ENCODE measurements at places on chromosomes 5 and 9.
A peak's percentile ranks its signal among the peaks of the same experiment; 100 is the strongest.

DNA sequence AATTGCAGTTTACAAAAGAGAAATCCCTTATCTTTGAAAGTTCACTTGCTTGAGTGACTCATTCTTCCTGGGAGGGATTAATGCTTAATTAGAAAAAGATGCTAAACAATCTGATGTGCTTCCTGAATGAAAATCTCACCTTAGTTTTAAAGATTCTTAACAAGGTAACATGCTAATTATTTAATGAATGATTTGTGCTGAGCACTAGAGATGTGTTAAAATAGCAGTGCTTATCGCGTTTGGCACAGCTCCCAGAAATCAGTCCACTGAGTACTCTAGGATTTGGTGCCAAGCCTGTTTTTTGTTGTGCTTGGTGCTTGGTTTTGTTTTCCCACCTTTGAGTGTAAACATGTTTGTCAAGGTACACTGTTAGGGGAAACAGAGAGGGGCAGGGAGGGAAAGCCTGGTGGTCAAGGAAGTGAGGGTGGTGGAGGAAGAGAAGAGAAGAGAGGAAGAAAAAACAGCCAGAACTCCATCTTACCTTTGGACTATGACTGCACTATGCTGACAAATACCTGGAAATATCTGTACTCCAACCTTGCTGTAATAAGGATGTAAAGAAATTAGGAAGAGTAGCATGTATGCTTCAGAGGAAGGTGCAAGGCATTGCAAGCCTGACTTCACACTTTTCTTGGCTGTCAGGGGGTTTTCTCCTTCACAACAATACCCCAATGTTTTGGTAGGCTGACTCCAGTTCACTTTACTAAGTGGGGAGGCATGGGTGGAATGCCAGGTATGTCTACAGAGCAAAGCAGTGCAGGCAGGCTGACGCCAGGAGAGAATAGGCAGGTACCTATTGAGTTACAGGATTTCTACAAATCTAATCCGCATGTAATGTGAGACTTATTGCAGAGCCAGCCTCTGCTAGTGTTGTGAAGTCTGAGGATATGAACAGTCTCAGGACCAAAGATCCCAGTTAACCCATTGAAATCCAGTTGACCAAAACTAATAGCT is 157.2 kb upstream of the ISL1 start:
- no peak for DNase-seq

- no peak for DNase-seq
Measured at GRCh38 chr5:151449839-151450238, 2.4 kb downstream of the SLC36A1 start.

DNA sequence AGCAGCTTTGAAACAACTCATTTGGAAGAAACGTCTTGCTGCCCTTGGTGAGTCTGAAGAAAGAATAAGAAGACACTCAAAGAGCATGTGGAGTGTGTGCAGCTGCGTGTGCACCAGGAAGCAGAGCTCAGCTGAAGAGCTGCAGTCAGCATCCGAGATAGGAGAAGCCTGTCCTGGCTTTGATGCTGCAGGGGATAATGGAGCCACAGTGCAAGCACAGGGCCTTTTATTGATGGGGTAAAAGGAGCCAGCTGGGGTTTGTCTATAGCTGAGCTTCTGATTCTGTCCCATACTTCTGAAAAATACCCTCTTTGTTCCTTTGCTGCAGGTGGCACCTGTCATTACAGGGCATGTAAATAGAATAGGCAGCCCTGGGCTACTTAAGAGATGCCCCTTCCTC is 375.7 kb upstream of the ZNF462 start:
- no peak for DNase-seq

GRCh38 chr5:149224282-149224681 is 47.4 kb upstream of the AFAP1L1 start:
- DNase-seq = no peak

- no peak for DNase-seq
Measured at GRCh38 chr5:94807985-94808384, 189.5 kb downstream of the SLF1 start.

DNA sequence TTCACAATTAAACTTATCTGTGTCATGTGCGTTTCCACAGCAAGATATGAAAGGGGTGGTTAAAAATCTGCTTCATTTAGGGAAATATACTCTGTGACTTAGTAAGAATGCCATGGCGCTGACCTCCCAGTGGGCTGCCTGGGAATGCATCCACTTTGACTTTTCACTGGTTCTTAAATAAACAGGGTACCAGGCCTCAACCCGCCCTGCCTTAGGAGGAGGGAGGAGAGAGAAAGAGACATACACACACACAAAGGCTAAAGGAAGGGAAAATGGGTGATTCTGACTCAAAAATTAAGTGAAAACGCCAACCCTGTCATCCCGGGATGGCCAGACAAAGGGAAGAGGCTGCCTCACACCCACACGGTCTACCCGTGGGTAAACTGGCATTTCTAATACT is 122.1 kb downstream of the EBF1 start:
- no peak for DNase-seq

DNA sequence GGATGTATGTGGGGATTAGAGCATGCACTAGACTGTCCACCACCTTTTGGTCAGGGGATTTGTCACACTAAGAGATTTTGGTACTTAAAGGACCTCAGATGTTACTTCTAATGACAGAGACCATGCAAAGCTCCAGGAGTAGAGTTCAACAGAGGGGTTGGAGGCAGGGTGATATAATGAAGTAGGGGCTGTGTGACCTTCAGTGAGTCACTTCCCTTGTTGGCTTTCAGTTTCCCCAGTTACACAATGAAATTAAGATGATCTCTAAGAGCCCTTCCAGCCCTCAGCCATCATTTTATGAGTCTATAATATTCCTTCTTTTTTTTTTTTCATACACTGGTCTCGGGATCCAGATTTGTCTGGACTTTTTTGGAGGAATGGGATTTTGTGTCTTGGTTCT is 26.8 kb downstream of the GLRA1 start:
- DNase-seq = no peak

DNA sequence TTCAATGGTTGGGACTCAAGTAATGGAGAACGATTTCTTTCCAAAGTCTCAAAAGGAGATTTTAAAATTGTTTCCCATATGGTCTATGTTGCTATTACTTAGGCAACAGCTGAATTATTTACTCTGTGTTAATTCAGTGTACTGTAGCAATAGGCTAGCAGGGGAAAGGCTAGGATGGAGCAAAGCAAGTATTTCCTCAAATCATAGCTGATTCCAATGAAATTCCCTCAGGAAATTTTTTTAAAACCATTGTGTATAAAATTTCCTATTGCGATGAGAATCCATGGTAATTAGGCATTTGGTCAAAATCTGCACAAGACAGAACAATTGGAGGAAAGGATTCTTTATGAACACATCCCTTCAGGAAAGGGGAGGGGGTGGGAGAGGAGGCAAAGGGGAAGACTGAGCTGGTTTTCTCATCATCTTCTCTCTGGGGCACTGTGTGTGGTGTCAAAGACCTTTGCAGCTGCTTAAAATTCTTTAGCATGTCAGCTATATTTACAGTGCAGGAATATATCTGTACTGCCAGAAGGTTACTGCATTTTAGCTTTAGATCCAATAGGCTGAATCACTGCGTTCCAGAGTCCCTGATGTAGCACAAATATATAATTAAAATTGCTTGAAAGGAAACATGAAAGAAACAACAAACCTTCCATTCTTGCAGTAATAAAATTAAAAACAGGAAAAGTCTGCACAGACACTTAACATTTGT is 95.3 kb downstream of the ZNF608 start:
- DNase-seq = no peak

- DNase-seq = peak; percentile 87
Measured at GRCh38 chr5:172868924-172869591, 35.0 kb downstream of the ERGIC1 start.

- DNase-seq = no peak
Measured at GRCh38 chr9:120926397-120926928, at the start of gene TRAF1. Gene TRAF1 (minus strand): TSS chr9:120926796. CDS start chr9:120926075, 721 bp downstream.

DNA sequence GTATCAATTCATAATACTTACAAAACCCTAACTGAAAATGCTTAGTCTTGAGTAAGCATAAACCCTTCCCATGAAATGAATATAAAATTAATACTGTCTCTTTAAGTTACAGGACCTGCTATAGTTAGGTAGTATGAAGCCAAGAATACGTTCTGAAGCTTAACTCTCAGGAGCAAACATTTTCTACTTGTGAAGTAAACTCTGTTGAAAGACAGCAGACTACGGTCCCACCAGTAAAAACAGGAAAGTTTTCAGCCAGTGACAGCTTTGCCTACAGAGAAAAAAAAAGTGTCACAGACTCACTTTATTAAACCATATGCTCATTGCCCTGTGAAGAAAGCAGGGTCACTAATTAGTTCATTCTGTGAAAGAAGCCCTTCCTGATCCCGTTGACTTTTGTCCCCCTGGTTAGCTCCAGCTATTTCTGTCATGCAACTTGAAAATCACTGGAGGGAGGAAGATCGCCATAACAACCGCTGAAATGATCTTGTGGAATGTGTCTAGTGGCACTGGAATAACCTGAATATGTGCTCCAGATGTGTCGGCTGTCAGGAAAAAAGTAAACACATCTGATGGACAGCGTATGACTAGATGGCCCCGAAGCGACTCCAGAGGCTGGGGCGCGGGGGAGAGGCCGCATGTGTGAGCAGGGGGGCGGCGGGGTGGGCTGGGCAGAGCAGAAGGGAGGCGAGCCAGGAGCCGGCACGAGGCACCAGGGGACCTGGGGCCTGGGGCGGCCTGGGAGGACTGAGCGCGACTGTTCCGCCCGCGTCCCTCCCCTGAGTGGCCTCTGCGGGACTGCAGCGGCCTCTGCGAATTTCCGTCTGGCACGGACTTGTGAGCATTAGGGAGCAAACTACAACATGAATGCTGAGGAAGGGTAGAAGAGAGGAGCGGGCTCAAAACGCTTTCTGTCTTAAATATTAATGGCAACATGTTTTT is 41.9 kb downstream of the BNC2 start:
- DNase-seq = peak; percentile 47

- no peak for DNase-seq
Measured at GRCh38 chr5:117701062-117701461, 1126.4 kb upstream of the SEMA6A start.

DNA sequence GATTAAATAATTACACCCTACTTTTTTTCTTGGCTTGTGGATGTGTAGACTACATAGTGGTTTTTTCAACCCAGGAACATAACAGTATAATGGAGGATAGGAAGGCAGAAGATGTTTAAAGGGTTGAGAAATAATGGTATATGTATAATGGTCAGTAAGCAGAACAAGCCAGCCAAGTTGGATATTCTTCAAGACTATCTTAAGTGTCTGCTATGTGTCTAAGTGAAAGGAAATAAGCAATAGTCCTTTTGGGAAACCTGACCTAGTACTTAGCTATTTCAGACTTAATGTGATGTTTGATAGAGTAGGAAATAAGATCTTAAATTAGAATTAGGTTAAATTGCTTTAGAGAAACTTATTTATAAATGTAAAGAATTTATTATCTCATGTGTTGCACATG is 85.7 kb downstream of the PTPDC1 start:
- DNase-seq = no peak

DNA sequence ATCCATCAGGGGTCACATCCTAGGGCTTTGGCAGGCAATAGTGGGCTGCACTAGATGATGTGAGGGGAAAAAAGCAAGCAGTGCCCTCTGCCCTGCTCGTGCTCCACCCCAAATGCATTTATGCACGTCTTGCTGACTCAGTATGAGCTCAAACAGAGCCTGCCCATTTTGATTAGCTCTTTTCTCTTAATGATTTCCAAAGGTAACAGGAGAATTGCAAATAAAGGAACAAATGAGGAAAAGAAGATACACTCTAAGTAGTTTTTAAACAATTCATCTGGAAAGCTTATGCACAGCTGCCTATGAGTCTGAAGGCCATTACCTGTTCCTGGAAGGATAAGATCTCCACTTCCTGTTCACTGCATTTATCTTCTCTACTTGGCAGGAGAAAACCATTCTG is 364.2 kb downstream of the TMEM232 start:
- no peak for DNase-seq

- DNase-seq = no peak
Measured at GRCh38 chr9:90251316-90251715, 391.3 kb downstream of the DIRAS2 start.

GRCh38 chr9:111474385-111474784 is 9.8 kb downstream of the ECPAS start:
- DNase-seq = no peak

- peak; percentile 91 for DNase-seq
Measured at GRCh38 chr9:2809692-2810419, 34.0 kb downstream of the PUM3 start.

DNA sequence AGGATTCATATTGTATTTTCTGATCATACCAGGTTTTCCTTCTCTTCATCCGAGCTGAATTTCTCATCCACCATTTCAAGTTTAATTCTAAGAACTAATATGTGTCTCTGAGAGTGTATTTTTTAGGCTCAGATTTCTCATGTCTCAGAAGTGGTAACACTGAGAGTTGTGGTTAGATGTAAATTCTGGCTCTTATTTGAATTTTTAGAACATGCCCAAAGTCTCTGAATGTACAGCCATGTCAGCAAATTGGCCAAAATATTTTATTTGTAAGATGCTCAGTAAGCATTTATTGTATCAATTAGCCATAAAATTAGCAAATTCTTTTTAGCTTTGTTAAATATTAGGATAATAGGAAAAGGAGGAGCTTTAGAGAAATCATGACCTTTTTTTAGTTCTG is 16.6 kb downstream of the SV2C start:
- no peak for DNase-seq

DNA sequence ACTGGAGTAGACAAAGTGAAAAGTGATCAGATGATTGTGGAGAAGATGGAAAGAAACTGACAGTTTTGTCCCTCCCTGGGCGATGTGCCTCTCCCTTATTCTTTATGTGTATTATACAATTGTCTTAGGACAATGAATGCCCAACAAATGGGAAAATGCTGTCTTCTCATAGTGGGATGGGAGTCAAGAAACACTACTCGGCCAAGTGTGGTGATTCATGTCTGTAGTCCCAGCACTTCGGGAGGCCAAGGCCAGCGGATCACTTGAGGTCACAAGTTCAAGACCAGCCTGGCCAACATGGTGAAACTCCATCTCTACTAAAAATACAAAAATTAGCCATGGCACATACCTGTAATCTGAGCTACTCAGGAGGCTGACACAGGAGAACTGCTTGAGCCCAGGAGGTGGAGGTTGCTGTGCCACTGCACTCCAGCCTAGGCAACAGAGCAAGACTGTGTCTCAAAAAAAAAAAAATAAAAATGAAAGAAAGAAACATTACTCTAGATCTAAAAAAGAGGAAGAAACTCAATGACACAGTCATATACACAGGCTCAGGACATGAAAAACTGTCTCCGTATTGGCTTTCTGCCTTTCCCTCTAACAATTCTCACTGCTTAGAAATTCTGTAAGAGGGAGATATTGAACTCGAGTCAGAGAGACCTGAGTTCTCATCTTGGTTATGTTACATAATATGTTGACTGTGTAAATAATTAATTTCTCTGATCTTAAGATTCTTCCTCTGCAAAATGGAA is 67.9 kb upstream of the TARS1 start:
- DNase-seq = no peak

GRCh38 chr5:135310328-135310989 is 88.6 kb downstream of the MACROH2A1 start:
- no peak for DNase-seq

- no peak for DNase-seq
Measured at GRCh38 chr5:51494821-51495220, 111.6 kb downstream of the ISL1 start.

DNA sequence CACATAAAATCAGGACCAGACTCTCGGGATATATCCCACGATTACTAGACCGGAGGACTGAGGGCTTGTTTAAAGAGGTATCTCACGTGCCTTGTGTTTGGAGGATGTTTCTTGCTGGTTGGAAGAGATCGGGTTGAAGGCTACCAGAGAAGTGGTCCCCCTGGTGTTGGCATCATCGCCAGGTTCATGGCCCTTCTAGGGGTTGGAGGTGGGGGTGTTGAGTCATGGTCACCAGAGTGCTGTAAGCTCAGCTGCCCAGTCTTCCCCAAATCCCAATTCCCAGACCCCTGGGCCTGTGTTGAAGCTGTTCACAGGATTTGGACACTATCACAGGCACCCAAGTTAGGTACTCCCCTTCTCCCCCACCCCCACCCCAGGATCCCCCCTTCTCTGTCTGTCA is 29.1 kb upstream of the PRDM12 start:
- DNase-seq = no peak
